SW 1271 (cell line): ENCODE measurements at places on chromosomes 16 and 17.
A peak's percentile ranks its signal among the peaks of the same experiment; 100 is the strongest.

DNA sequence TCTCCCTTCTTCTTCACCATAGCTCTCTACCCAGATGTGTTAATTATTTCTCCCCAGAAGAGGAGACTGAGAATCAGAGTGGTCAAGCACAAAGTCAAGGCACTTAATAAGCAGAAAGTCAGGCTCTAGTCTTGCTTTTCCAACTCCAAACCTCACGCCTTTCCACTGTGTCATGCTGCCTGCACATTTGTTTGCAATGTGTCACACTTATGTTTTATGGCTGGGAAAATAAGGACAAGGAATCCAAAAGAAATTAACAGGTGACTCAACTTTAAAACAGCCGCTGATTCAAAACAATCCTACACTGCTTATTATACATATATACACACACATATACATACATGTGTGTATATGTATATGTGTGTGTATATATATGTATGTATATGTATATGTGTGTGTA is 255.7 kb upstream of the DYNLRB2 start:
- DNase-seq: peak; percentile 67

DNA sequence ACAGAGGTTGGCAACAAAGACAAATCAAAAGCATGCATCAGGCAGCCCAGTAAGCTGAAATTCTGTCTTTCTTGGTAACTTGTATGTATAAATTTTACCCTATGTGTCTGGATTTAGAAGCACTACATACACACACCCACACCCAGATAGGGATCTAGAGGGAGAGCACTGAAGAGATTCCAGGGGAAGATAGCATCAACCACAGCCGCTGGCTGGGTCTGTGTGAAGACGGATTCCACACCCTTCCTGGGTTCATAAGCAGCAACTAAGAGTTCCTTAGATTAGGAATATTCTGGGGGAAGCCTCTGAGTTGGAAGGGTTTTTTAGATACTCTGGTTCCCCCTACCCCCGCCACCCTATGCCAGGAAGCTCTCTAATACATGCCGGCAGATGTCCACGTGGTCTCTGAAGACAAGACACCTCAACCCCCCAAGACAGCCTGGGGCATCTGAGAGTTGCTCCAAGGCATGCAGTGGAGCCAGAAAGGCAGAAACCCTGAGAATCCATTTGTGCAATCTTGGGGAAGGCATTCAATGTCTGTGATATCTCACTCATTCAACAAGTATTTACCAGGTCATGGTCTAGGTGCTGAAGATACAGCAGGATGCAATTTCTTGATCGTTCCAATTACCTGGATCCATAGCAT is 86.4 kb downstream of the NOG start:
- DNase-seq: no peak

DNA sequence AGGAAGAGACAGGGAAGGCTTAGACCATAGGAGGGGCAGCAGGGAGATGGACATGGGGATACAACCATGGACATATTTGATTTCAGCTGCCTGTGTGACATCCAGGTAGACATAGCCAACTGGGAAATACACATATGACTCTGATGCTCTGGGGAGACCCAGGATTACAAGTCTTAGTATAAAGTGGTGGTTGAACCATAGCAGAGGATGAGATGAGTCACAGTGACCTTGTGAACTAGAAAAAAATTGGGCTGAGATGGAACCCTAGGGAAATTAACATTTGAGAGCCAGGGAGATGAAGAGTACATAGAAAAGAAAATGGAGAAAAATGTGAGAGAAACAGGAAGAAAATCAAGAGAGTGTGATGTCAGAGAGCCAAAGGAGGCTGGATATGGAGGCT is 10.2 kb downstream of the MARCHF10 start:
- no peak for DNase-seq

GRCh38 chr17:32335687-32336086 is 6.3 kb downstream of the C17orf75 start:
- DNase-seq: no peak

- no peak for DNase-seq
Observed at GRCh38 chr16:13344001-13344400, 442.6 kb downstream of the SHISA9 start.

DNA sequence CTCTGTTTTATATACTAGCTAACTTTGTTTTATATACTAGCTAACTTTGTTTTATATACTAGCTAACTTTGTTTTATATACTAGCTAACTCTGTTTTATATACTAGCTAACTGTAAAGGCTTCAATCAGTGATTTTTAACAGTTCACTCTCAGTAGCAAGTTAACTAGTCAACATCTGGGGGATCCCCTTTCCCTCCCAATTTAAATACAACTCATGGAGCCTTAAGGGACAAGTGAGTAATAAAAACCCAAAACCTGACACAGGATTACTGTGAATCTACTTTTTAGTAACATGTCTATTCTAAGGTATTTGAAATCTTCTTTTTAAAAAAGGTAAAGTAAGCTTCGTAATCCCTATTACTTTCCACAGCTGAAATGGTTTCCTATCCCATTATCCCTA is 32.2 kb downstream of the FAM222B start:
- DNase-seq: no peak

GRCh38 chr17:17537311-17538099 is 41.3 kb upstream of the RASD1 start:
- DNase-seq: no peak

- DNase-seq: no peak
Observed at GRCh38 chr17:17779015-17779611, 57.7 kb downstream of the SREBF1 start.

GRCh38 chr17:27496005-27496404 is 39.8 kb downstream of the KSR1 start:
- no peak for DNase-seq

- no peak for DNase-seq
Observed at GRCh38 chr16:58070585-58070984, 45.0 kb downstream of the MMP15 start.

DNA sequence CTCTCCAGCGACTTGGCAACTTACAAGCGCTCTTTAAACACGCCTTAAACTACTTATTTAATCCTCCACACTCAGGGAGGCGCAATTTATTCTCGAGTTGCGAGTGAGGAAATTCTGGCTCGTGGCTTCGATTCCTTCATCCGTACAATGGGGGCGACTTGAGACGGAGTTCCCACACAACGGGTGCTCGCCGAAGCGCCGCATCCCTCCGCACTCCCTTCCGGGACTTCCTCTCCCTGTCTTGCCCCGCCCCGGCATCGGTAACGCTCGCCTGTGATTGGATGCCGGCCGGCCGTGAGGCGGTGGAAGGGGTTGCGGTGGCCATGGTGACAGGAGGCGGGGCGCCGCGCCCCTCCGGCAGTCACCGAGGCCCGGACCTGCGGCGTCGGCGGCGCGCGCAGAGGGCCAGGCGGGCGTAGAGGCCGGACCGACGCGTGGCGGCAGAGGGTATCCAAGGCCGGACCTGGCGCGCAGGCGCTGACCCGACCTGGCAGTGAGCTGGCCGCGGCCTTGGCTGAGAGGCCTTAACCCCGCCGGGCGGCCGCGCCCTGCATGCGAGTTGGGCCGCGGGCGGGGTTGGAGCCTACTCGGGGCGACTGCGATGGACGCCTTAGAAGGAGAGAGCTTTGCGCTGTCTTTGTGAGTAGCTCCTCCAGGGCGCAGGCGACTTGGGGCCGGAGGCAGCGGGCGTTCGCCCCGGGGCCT is at the start of gene ARL2BP:
Gene ARL2BP (plus strand): TSS at position 493 of the 705 bp plus-strand sequence. CDS start 109 bp downstream, at position 602.
- peak; percentile 93 for DNase-seq
